ENCODE measurements at places on chromosomes 1 and 21. TPM values are rescaled to one million over a fixed set of nuclear protein-coding genes. Genes with fewer than 3 reads are reported as not detected.

SPRR2G gene
- total RNA-seq = not detected

ZBTB7B gene
- total RNA-seq = 94.0 TPM

- no peak for DNase-seq
Measured at GRCh38 chr1:165395478-165395877, 39.0 kb upstream of the LMX1A start.

- no peak for DNase-seq
Measured at GRCh38 chr1:79633456-79633855, 626.9 kb upstream of the ADGRL4 start.

DNA sequence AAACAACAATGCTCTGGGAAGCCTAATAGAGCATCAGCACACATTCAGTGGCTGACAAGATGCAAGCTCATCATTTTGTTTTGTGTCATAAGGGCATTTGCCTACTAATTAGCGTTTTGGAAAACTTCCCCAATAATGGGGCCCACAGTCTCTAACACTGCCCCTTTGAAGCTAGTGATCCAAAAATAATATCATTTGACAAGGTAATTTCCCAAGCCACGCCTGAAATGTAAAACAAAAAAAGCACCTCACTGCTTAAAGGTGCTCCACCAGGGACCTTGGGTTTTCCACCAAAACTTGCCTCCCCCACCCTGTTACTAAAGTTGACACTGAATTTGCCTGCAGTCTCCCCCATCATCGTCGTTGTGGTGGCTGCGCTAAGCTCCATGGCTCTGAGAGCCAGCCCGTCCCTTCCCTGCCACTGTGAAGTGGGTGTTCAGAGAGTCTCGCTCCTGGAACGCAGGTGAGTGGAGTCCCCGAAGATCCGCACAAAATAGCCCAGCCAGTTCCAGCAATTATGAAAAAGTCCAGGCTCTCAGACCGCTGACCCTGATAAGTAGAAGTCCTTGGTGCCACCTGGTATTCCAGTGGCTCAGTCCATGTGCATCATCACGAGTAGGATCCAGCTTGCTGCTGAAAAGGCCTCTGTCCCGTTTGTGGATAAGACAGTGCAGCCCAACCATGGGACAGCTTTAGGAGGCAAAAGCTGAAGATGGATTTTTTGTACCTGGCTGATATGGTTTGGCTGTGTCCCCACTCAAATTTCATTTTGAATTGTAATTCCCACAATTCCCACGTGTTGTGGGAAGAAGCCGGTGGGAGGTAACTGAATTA lies 52.2 kb downstream of the RAB3GAP2 start:
- no peak for DNase-seq

DNA sequence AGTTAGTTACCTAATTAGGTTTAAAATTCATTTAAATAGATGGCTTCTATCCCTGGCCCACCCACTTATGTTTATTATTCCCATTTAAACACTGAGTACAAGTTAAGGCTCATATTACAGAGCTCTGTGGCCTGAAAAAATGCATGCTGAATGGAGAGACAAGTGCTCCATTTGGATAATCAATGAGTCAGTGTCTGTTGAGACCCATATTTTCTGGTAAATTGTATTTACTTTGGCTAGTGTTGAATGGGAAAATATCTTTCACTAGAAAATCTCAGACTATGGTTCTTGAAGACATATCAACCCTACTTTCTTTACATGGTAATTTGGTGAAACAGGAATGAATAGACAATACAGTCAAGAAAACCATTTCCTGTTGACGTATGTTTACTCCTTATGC lies 356.0 kb downstream of the S1PR1 start:
- DNase-seq = no peak

- no peak for DNase-seq
Measured at GRCh38 chr1:228172591-228173527, 7.3 kb downstream of the IBA57 start.

DNA sequence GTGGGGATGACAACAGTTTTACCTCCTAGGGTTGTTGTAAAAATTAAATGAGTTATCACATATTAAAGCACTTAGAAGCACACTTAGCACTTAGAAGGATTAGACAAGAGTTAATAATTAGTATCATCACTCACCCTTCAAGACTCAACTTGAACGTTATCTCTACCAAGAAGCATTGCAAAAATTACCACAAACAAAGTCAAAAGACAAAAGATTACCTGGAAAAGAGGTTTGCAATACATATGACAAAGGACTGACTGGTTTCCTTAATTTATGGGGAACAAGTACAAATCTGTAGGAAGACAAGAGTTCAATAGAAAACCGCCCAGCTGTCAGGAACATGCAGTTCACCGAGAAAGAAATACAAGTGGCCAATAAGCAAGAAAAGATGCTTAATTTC lies 93.3 kb upstream of the ATP1A1 start:
- no peak for DNase-seq

GRCh38 chr1:113874012-113874879 lies 2.7 kb upstream of the PTPN22 start:
- peak; percentile 41 for DNase-seq

- no peak for DNase-seq
Measured at GRCh38 chr21:16580661-16581060, 850.9 kb downstream of the USP25 start.

All from activated CD4-positive, alpha-beta T cell treated with anti-CD3 and anti-CD28 coated beads for 36 hours (primary cell).